ENCODE measurements at places on chromosomes 2 and 18.

DNA sequence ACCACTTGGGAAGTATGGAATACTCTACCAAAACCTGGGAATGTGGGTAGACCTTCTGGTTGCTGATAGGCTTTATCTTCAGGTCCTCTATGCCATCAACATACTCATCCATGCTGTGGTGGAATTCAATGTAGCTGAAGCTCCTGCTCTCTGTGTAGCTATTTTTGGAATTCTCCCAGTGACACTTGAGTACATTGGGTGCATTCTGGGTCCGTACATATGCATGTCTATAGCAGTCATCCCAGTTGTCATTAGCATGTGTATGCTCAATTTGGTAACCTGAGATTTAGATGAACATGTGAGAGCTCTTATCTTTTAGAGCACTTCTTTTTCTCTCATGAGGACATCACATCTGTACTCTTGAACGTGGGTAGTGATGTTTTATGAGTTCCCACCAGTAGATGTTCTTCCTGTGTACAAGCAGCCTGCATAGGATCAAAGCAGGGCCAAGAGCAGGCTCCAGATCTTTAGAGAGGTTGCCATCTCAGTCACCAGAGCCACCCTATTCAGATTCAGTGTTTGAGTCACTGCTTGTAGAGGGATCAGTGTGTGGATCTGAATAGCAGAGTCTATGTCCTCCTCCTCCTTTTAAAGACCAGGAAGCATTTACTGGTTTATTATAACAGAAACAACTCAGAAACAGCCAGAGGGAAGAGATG lies 65.9 kb downstream of the MGAT5 start:
- no peak for DNase-seq

DNA sequence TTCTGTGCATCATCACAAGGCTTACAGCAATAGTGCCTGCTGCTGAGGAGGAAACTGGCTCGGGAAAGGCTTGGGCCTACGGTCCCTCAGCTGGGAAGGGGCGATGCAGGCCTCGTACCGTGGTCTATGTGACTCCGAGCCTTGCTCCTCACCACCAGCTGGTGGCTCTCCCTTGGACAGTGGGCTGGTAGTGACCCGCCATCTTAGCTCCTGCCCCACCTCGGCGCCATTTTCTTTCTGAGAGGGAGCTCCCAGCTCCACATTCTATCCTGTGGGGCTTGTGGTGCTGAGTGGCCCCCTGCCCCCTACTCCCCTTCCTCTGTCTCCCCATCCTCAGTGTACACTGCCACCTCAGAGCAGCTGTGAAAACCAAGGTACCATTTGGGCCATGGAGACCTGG lies 255.7 kb downstream of the KLHL29 start:
- no peak for DNase-seq

- no peak for DNase-seq
These were observed 61.4 kb downstream of the MTCL1 start for GRCh38 chr18:8766559-8767293.

DNA sequence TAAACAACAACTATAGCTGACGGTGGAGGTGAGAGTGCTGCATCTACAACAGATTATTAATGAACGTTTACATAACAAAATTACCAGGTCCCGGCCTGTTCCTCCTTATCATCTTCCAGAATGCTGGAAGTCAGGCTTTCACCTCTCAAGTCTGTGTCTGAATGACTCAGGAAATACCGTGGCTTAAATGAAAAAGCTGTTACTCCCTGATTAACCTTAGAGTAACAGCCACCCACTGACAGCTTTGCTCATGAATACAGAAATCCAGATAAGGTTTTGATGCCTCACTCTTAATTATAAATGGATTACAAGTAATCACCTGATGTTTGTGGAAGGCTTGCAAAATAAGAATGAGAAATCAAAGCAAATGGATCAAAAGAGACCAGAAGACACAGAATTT lies 885.3 kb upstream of the CELF4 start:
- DNase-seq, result no peak

- no peak for DNase-seq
These were observed 55.0 kb downstream of the RNF144A start for GRCh38 chr2:6972067-6972710.

DNA sequence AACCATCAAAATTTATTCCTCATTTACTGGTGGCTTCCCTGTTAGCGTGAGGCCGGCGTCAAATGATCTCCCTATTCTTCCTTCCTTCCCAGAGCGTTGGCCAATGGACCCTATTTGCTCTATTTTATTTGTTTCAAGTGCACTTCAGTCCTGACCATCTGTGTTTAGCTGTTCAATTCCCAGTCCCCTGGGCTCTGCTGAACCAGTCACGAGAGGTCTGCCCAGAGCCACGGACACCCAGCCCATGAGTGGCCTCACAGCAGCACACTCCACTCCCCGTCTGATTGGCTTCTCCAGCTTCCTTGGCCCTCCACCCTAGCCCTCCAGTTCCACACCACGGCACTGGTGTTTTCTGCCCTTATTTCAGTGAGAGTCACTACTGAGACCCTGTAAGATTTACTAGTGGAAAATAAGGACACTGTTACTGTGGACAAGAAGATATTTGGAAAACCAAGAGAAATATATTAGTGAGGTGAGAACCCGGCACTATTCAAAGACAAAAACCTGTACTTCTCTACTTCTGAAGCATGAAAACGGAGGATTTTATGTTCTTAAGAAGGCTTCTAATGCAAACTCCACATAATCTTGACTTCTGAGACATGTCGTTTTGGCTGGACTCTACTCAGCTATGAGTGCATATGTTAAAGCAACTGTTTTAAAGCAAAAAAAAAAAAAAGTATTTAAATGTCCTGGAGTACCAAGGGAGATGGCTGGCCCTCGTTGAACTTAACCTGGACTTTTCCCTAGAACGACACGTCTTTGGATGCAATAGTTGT lies 86.6 kb downstream of the COL6A3 start:
- DNase-seq, result no peak

DNA sequence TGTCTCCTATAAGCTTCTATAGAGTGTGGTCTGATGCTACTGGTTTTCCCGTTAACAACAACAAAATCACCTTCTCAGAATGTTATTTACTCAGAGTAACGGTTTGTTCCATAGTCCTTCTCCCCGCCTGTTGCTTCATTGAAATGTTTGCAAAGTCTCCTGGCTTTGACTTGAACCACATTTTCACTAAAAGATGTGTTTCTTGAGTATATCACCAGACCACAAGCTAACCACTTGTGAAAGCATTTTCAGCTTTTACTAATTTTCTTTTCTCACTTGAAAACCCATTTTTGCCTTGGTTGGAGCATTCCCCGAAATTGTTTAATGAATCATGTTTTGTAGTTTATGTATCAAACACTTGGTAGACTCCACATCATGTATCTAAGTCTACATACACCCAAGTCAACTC lies 121.2 kb downstream of the DPP4 start:
- no peak for DNase-seq

- peak; percentile 46 for DNase-seq
These were observed at the start of gene MSL3B for GRCh38 chr2:233867993-233868532. MSL3B (minus strand) TSS chr2:233868386.

GRCh38 chr2:140586379-140586778 lies 1544.4 kb downstream of the LRP1B start:
- no peak for DNase-seq

DNA sequence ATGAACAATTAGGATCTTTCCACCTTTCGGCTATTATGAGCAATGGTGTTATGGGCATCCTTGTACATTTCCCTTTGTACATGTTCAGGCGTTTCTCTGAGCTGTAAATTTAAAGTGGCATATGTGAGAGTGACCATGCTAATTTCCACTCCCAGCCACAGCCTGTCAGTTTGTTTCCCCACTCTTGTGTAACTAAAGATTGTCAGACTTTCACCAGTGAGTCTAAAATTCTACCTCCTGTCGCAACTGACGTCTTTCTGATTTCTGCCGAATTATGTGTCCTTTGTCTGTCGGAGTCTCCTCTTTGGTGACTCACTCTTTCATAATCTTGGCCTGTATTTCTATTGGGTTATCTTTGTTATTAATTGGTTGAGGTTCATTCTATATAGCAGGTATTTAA lies 50.7 kb downstream of the TRAPPC12 start:
- no peak for DNase-seq

GRCh38 chr2:165970663-165971062 lies 17.1 kb upstream of the TTC21B start:
- no peak for DNase-seq

GRCh38 chr2:216083464-216084281 lies 2.0 kb downstream of the TMEM169 start:
- DNase-seq, result no peak

- DNase-seq, result no peak
These were observed 55.8 kb upstream of the ALPP start for GRCh38 chr2:232322560-232323327.

DNA sequence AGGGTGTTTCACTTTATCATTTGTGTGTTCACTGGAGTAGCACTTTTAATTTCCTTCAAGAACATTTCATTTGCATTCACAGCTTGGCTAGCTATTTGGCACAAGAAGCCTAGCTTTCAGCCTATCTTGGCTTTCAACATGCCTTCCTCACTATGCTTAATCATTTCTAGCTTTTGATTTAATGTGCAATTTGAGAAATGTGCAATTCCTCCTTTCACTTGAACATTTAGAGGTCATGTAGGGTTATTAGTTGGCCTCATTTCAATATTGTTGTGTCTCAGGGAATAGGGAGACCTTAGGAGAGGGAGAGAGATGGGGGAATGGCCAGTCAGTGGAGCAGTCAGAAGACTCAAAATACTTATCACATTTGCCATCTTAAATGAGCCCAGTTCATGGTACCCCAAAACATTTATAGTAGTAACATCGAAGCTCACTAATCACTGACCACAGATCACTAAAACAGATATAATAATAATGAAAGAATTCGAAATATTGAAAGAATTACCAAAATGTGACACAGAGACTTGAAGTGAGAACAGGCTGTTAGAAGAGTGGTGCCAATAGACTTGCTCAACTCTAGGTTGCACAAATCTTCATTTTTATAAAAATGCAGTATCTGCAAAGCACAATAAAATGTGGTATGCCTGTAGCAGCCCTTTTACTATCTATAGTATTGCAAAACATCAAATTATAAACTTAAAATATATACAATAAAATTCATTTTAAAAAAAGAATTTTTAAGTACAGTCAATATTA lies 561.2 kb downstream of the METTL4 start:
- no peak for DNase-seq

DNA sequence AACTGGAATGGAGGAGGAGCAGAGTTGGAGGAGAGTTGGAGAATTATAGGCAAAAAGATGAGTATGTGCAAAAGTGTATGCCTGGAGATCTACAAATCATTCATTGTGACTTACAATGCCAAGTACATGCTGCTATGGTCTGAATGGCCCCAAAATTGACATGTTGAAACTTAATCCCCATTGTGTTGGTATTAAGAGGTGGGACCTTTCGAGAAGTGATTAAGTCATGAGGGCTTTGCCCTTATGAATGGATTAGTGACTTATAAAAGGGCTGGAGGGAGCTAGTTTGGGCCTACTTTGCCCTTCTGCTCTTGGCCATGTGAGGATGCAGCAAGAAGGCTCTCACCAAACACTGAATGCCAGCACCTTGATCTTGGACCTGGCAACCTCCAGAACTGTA lies 6.3 kb upstream of the RBMS1 start:
- DNase-seq, result no peak

DNA sequence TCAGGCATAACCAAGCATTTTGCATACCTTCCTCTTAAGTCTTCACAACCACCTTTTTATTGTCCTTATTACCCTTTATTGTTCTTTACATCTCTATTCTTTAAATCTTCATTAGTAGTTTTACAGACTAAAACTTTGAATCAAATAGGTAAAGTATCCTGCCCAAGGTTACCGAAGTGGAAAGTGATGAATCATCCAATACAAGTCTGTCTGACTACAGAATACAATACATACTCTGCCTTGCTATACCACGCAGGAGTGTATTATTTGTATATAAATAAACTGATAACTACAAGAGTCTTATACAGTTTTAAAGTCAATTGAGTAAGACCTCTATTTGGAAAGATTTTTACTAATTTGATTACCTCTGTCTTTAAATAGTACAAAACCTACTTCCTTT lies 196.0 kb downstream of the ZEB2 start:
- no peak for DNase-seq

All from hindlimb muscle (tissue), 1 donor.